Endodermal cell (in vitro differentiated cells): ENCODE measurements at places on chromosomes 2 and 18. TPM values are rescaled to one million over a fixed set of nuclear protein-coding genes. Genes with fewer than 3 reads are reported as not detected.

GRCh38 chr2:2941205-2941604 is 436.4 kb downstream of the EIPR1 start:
- no peak for DNase-seq

Gene HOXD3
- not detected in 3 replicates for total RNA-seq

GRCh38 chr2:21420553-21421335 is 297.0 kb downstream of the TDRD15 start:
- no peak for DNase-seq

DNA sequence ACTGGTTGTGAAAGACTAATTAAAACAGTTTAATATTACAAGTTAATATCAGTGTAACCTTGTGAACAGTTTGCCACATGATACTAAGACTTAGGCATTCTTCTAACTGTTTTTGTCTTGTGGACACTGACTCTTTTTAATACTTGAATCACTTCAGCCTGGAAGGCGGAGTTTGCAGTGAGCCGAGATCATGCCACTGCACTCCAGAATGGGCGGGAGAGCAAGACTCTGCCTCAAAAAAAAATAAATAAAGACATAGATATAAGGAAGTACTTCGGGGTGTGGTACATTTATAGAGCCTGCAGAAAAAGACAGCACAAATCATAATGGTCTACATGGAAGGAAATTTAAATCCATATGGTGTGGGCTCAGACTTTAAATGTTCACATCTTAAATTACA is 300.4 kb upstream of the NETO1 start:
- no peak for DNase-seq

Gene CFAP65
- total RNA-seq: 1.5 and 1.7 TPM in 2 replicates

DNA sequence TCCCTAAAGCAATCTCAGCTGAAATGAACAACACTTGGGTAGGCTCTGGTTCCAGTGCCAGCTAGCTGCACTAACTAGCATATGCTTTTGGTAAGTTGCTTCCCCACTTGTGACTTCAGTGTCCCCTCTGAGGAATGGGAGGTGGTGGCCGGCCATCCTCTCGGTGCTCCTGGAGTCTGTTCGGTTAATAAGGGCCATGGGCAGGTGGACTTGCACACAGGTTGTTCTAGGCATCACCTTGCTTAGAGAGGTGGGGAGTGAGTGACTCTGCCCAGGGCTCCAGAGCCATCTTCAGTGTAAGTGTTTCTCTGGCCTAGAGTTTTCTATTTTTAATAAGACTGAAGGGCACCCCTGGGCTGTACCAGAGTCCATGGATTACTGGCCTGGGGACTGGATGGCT is 18.8 kb upstream of the TAF1B start:
- DNase-seq: no peak

- DNase-seq: no peak
Observed at GRCh38 chr2:172551271-172551670, 4.6 kb upstream of the PDK1 start.

GRCh38 chr2:55111230-55111569 is 60.9 kb upstream of the RTN4 start:
- DNase-seq: no peak

Gene TTN
- total RNA-seq: 75.0 and 101 TPM in 2 replicates

- DNase-seq: peak; percentile 66
Observed at GRCh38 chr2:167212014-167212648, 323.9 kb downstream of the XIRP2 start.

- no peak for DNase-seq
Observed at GRCh38 chr2:36352701-36353100, 2.9 kb upstream of the CRIM1 start.

Gene AOX1
- total RNA-seq: 6.4 and 8.8 TPM in 2 replicates

DNA sequence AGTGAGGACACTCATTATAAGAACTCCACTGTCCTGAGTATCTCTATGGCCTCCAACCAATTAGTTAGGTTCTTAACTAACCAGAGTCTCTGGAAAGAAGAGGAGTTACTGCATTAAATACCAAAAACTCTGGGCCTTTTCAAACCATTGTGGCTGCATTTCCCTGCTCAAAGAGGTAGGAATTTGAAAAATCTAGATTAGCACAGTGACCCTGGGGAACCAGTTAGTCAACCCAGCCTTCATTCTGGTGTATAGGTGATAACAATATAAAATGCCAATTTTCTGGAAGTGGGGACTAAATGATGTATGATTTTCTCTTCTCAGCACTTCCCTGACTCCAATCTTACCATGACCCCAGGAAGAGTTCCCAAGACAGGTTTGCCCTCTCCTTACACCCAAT is 287.8 kb upstream of the SETBP1 start:
- DNase-seq: no peak

Gene NEB
- 5.3 to 5.5 TPM (median 5.4 TPM) in 3 replicates for total RNA-seq

DNA sequence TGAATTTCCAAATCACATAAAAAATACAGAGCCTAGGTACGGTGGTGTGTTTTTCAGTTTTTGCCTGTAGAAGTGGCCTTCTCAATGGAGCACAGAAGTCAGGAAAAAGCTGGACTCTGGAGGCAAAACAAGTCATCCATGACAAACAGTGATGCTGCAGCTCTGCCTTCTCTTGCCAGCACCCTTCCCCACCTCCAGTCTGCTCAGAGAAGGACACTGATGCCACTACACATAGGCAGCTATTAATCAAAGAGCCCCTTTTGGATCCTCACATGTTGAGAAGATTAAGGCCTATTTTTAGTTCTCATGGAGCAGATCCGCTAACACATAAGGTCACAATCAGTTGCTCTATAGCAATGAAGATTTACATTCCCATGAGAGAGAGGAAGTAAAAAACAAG is 181.6 kb upstream of the GALNT5 start:
- no peak for DNase-seq
